ENCODE measurements at places on chromosomes 1 and 21. TPM values are rescaled to one million over a fixed set of nuclear protein-coding genes. Genes with fewer than 3 reads are reported as not detected.

DNA sequence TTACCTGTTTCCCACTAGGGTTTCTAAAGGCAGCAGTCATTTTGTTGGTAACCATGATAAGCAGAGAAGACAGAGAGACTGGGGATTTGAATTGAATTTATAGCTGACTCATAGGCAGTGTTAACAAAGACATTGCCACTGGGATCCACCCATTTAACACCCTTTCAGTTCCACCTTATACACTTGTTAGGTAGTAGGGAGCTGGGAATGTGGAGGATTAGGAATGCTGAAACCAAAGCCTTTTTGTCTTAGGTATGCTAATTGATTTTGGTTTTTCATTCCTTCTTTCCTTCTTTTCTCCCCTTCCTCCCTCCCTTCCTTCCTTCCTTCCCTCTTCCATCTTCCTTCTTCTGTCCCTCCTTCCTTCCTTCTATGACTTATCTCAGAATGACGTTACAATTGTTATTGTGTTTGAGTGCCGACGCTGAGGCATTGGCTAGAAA is 7.5 kb upstream of the EVI5 start:
- H3K27ac ChIP-seq: no peak overlapping the region
- H3K36me3 ChIP-seq: no peaks in the 10 kb centered on the region
- no peak for DNase-seq

GRCh38 chr1:173413271-173413707 is 63.8 kb upstream of the PRDX6 start:
- H3K27me3 ChIP-seq: no peaks in the 10 kb centered on the region
- H3K27ac ChIP-seq: no peak overlapping the region
- DNase-seq: no peak

Gene ARHGEF19
- total RNA-seq: 12.1 TPM

Gene LAD1
- not detected for total RNA-seq

Measured in activated CD4-positive, alpha-beta T cell treated with anti-CD3 and anti-CD28 coated beads, Interleukin-2, amount 10 ng/mL, durations not matched to agents 7 days and 5 days (primary cell).